CD4-positive, alpha-beta T cell treated with Interleukin-10 for 1 hour (primary cell): ENCODE measurements at places on chromosomes 3 and 15.
A peak's percentile ranks its signal among the peaks of the same experiment; 100 is the strongest.

DNA sequence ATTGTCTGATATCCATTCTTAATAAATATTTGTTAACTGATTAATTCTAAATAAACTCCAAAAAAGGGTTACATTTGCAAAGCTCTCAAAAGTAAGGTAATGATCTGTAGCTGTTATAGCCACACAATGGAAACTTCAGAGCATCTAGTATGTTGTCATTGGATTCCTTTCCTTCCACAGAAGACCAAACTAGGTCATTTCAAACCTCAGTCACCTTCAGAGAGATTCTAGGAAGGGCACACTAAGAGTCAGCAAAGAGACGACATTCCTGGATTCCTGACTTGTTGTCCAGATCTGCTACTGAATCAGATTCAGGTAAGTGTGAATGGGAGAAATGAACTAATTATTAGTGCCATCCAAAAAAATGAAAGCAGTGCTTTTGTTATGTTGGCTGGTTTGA lies 3.0 kb upstream of the COL8A1 start:
- DNase-seq, result no peak

GRCh38 chr15:85421116-85421925 lies 40.9 kb downstream of the AKAP13 start:
- DNase-seq, result no peak

- no peak for DNase-seq
These were observed 2.6 kb downstream of the LTF start for GRCh38 chr3:46462111-46462510.

GRCh38 chr3:115800489-115801075 lies 177.3 kb downstream of the GAP43 start:
- no peak for DNase-seq

DNA sequence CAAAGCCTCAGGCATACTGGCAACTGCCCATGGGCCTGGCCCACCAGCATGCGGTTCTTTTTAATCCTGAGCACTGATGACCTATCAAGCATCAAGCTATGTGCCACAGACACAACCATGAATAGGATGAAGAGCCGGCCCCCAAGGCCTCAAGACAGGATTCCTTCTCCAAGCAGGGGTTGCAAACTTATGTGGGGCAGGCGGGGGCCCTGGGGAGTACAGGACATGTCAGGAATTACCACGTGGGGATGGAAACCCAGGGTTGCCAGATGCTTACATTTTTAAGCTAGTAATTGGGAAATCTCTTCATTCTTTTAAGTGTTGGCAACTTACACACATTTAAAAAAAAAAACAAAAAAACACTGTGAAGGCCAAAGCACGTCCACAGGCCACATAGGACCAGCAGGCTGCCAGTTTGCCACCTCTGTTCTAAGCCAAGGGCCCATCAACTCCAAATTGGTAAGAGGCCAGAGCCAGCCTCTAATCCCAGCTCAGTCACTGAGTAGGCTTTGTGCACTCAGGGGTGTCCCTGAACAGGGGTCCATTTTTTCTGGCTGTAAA lies 32.8 kb downstream of the BDH1 start:
- no peak for DNase-seq

DNA sequence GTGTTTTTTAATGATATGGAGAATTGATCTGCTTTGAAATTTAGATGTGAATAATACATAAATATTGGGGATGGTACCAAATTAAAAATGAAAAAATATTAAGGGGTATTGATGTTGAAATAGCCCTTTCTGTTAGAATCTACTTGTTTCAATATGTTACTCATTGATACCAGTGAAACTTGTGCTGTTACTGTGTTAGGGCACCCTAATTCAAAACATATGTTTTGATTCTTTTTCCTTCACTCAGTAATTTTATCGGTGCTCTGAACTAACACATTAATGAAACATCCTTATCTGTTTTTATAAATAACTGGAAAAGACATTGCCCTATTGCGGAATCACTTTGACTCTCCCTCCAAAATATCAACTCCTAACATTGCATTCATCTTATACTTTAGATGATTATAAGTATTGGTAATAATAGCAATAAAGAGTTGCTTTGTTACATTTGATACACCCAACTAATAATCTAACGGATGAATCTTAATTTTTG lies 52.0 kb upstream of the CCNB2 start:
- no peak for DNase-seq

DNA sequence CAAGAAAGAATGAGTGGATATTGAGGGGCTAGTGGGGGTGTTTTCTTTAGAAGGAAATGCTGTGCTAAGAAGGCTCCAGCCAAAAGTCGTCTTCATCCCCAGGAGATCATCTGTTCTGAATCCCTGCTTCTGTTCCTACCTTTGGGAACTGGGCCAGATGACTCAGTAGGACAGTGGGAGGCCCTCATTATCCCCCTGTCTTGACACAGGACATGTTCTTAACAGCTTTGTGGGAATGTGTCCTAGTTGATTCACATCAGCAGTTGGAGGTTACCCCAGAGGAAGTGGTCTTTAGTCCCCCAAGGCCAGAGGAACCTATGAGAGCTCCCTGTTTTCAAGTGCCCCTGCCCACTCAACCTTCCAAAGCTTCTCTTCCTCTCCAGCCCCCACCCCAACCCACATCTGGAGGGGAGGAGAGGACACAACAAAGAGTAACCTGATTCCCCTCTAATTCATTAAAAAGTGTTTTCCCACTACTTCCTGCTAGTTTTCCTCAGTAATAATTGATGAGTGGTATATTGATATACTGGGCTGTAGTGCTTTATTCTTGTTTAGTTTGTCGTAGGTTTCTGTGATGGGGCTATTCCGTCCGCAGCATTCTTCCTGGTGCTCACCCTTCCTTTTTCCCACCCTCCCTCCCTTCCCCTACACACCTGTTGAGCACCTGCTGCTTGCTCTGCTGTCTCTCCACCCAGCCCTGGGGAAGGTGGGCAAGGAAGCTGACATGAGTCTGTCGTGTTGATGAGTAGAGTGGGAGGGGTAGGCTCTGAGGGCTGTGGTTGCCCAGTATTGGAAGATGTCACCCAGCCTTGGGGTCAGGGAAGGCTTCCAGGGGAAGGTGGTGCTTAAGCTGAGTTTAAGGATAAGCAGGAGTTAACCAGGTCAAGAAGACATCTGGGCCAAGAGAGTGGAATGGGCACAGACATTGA lies 9.3 kb downstream of the PXYLP1 start:
- no peak for DNase-seq

- DNase-seq, result no peak
These were observed 38.6 kb downstream of the MYO1E start for GRCh38 chr15:59334076-59334415.

- peak; percentile 79 for DNase-seq
These were observed 72.7 kb downstream of the DZIP3 start for GRCh38 chr3:108662142-108662738.
